ENCODE measurements at places on chromosomes 3 and 15.
A peak's percentile ranks its signal among the peaks of the same experiment; 100 is the strongest.

DNA sequence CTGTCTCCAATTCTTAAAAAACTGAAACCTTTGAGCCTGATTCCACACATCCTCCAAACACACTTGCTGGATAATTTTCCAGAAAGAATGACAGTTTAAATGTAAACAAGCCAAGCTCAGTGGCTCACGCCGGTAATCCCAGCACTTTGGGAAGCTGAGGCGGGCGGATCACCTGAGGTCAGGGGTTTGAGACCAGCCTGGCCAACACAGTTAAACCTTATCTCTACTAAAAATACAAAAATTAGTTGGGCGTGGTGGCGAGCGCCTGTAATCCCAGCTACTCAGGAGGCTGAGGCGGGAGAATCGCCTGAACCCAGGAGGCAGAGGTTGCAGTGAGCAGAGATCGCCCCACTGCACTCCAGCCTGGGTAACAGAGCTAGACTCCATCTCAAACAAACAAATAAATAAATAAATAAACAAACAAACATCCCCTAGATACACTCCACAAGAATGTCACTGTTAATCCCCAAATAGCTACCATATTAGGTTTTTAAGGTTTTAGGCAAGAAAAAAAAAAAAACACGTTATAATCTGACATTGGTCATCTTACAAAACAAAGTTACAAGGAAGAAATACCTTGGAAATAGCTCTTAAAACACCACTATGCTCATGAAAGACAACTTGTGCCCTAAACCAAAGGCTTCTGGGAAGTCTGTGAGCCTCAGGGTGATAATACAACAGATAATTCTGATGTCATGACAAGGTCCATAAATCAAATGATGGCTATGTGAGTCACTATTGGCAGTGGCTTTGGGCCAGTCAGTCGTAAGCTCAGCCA is 13.2 kb downstream of the TNIK start:
- no peak for DNase-seq

DNA sequence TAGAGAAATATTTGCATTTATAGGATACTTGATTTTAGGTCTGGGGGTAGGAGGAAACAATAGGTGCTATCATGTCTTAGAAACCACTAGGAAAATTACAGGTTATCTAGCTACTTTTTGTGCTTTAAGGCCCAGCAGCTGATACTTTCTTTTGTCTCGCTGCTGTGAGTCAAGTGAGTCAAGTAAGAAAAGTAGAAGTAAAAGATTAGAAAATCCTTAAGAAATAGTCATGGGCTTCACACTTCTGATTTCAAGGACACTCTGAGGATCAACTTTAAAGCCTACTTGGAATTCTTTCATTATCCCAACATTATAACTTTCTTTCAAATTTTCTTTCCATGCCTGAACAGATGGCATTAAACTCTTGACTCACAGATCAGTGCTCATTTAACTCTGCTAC is 95.2 kb upstream of the RBMS3 start:
- no peak for DNase-seq

DNA sequence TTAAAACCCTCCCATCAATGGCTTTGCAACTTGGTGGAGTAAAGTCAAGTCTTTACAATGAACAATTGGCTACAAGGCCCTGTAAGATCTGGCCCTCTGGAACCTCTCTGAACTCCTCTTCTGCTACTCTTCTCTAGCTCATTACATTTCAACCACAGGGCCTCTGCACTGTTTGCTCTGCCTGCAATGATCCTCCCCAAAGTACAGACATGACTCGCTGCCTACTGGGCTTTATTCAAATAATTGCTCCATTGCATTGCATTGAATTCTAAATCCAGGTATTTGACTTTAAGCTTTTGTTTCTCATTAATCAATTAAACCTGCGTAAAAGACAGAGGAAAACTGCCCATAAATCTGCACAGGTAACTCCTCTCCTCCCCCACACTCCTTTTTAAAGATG is 96.7 kb downstream of the CD47 start:
- no peak for DNase-seq

- DNase-seq: no peak
Measured at GRCh38 chr15:78291698-78292097, 7.7 kb downstream of the SKIC8 start.

- DNase-seq: no peak
Measured at GRCh38 chr3:193982258-193982659, 153.7 kb upstream of the HES1 start.

DNA sequence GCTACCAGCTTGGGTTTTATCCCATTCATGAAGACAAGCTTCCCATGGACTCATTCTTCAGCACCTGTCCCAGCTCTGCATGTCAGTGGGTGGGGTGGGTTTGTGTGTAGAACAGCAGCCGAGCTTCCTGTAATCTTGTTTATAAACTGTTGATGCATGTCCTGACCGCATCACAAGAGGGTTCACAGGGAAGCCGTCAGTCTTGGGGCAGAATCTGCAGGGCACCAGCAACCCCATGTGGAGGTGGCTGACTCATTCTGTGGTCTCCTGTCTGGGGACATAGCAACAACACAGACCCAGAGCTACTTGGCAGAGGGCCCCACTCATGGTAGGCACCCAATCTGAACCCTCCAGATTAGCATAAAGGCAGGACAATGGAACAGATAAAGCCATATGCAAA is 35.6 kb downstream of the DAPK2 start:
- peak; percentile 65 for DNase-seq

DNA sequence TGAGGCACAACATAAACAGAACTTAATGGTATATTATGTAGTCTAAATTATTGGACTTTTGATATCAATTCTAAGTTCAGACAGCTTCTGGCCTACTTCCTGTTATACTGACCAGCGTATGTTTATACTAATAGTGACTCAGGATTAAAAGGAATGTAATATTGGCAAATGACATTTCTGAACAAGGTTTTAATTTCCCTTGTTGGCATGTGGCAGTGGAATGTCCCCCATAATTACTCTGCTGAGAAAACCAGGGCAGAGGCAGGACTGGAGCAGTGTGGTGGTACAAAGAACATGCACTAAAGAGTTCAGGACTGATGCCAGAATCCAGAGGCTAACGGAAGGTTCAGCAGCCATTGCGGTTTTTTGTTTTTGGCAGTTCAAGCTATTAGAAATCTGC is 184.0 kb downstream of the KCNAB1 start:
- DNase-seq: no peak

- no peak for DNase-seq
Measured at GRCh38 chr15:94075349-94075748, 156.0 kb upstream of the MCTP2 start.

Measured in activated T-cell treated with anti-CD3 and anti-CD28 coated beads for 1 hour (primary cell).